ENCODE measurements at places on chromosomes 3 and 15. TPM values are rescaled to one million over a fixed set of nuclear protein-coding genes. Genes with fewer than 3 reads are reported as not detected.

- no peak for DNase-seq
These were observed 263.0 kb downstream of the ULK4 start for GRCh38 chr3:41698898-41699297.

DNA sequence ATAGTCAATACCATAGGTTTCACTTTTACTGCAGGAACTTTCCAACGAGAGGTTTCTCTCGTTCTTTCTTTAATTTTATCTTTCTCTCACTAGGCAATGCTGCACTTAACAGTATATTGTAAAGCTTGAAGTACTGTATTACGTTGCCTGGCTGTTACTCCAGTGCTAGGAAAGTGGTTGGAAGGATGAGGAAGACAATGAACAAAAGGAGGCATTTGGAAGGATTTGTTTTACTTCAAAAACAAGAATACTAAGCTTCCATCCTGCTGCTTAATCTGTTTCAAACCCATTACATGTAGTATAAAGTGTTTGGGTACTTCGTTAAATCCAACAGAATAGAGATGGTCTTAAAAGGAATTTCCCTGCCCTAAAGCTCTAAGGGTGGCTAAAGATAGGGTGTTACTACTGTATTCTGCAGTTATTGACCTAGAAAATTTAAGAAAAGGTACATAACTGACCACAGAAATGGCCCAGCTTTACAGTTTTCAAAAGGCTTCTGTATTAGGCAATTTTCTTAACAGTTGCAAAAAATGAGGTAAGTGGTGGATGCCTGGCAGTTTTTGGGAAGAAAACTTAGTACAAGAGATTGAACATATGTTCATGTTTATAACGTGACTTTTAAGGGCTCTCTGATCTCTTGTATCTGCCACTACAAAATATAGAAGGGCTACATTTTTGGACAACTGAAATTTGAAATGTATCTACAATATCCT lies 785 bp upstream of the IFT57 start:
- DNase-seq = no peak

DNA sequence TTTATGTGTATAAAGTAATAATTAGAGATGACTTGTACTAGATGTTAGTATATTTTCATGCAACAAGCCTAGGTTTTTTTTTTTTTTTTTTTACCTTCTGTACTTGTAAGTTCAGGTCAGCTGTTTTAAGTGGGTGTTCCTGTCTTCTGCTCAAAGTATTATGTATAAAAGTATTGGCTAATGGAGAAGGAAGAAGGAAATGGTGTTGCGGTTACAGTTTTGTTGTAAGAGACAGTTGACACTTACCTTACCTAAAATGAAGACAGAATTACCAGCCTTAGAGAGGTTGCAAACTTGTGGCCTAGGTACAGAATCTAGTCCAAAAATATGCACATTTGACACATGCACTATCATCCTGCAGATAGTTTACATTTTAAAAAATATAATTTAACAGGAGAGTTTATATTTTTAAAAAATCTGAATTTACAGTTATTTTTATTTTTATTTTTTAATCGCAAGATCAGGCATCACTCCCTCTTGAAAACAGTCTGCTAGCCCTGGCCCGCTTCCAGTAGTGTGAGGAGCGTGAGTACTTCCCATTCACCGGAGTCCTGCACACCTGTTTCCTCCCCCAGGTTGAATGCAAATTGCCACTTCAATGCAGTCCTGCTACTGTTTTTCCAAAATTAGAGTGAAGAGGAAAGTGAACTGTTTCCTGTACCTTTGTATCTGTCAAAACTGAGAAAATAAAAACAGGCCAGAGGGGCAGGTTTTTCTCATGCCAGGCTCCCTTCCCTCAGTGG lies 224.3 kb upstream of the SOX2 start:
- no peak for DNase-seq

DNA sequence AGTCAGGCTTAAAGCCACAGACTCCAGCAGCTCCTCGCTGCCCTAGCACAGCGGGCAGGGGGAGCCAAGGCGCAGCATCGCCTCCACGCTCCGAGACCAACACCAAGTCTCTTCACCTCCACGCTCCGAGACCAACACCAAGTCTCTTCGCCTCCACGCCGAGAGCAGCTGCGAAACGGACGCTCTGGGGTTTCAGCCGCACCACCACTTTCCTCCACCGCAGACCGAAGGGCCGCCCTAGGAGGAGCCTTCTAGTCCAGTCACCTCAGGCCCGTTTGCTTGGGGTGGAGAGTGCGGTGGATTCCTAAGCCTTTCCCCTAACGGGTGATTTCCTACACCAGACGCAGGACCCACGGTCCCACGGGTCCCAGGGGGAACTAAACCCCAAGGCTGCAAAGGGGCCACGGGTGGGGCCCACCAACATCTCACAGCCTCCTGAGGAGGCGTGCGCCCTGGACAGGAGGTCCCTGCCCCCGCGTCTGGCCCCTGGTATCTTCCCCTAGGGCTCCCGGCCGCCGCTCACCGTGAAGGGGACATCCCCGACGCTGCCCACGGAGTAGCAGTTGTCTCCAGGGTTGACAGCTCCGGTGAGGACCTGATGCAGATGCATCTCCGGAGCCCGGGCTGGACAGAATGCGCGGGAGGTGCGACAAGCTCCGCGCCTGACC lies 501 bp downstream of the DMXL2 start:
- peak; percentile 66 for DNase-seq

DNA sequence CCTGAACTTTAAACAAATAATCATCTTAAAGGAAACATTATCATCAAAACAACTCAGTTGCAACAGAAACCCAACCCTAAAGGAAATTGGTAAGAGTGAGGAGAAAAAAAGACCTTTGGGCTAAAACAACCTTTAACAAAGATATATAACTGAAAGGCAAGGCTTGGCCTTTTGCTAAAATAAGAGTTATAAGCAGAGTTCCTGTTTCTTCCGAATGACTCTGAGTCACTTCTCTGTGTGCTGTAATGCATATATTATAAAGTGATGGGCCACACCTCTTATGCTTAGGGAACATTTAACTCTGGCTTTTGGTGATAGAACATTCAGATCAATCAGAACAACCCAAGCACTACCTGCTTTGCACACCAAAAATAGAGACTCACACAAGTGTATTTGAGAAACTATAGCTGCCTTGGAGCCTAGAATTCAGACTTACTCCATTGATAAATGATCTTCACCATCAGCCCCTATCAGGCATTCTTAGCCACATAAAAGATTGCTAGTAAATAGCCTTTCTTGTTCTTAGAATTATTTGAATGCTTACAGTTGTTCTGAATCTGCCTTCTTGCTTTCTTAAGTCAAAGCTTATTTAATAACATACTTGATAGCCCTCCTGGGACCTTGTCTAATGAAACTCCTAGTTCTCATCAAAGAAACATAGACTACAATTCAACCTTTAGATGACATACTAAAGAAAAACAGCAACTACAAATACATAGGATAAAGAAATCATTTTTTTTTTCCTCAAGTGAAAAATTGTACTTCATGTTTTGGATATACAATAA lies 294.2 kb upstream of the SEMA6D start:
- DNase-seq = no peak

DNA sequence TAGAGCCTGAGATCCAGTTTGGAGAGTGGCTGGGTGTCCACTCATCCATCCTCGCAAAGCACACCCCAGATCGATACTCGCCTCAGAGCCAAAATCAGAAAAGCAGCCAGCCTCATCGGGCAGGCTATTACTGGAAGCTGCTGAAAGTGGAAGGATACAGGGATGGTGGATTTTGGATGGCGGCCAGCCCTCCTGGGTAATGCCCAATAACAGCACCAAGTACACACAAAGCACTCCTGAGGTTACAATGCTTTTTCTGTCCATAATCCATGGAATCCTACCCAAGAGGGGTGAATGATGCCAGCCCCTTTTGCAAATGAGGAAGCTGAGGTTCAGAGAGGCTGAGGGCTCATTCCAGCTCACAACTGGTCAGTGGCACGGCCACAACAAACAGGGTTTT lies 93.1 kb upstream of the SLC6A11 start:
- no peak for DNase-seq

DNA sequence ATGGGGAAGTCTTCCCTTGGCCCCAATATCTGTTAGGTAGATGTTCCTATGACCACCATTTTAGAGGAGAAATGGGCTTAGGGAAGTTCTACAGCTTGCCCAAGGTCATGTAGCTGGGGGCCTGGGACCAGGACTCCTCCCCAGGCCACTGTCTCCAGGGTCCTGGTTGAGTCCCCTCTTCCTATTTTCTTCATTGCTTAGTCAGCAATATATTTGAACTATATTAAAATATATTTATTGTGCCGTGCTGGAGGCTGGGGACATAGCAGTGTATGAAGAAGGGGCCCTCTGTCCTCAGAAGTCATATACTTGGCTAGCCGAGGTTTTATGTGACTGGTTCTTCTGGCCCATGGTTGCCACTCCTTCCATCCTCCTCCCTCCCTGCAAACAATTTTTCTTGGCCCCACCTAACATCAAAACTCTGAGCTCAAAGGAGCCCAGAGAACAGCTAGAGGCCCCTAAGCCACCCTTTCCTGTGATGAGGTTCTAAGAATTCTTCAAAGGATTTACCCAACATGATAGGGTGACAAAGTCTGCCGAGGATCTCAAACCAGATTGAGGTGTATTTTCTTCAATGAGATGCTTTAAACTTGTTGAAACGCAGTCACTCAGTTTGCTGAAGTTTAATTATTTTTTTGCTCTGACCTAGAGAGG lies 121.2 kb upstream of the RASGRP1 start:
- DNase-seq = peak; percentile 60

DNA sequence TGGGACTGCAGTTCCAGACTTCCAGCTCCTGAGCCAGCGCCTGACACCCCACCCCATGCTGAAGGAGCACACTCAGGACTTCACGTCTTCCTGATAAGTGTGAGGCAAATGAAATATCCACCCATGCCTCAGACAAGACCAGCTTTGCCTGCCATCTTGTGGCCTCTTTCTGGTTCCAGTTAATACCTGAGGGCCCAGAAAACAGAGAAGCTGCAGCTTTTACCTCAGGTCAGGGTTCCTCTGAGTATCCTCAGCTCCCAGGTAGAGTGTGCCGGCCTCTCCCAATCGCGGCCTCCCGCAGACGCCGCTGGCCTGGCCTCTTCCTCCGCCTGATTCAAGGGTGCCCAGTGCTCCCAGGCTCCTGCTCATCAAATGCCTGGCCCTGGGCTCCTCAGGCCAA lies 5.1 kb upstream of the KLHL6 start:
- DNase-seq = peak; percentile 46

GRCh38 chr3:194935061-194935460 lies 249.4 kb downstream of the FAM43A start:
- no peak for DNase-seq

- DNase-seq = no peak
These were observed 218.7 kb upstream of the SGO1 start for GRCh38 chr3:20404741-20405100.

- DNase-seq = no peak
These were observed 343.9 kb upstream of the CBLB start for GRCh38 chr3:106212665-106213222.

GRCh38 chr3:26018889-26019288 lies 229.0 kb downstream of the OXSM start:
- DNase-seq = no peak

DNA sequence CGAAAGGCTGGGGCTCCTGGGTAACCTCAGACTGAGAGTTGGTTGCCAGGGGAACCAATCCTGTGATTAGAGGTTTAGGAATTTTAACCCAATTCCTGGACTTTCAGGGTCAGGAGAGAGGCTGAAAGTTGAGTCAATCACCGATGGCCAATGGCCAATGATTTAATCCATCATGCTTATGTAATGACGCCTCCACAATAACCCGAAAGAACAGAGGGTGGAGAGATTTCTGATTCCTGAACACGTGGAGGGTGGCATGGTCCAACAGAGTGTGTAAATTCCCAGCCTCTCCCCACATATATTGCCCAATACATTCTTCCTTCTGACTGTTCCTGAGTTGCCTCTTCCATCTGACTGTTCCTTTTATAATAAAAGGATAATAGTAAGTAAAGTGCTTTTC lies 137.2 kb upstream of the CBLB start:
- no peak for DNase-seq

DNA sequence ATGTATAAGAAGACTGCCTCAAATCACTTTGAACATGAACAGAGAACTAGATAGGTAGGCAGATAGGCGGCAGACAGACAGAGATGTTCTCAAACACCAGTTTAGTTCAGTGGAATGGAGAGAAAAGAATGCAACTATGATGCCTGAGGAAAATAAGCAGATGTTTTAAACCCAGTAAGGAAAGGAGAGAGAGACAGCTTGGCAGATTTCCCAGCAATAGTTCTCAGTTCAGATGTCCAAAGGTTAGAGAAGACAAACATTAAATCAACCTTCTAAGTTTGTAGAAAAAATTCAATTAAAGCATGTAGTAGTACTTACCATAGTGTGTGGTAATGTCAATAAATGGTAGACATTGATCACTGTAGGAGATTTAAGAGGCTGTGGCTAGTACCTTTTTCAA lies 209.6 kb upstream of the PFN2 start:
- DNase-seq = no peak

GRCh38 chr3:46193436-46193835 lies 14.7 kb downstream of the CCR1 start:
- no peak for DNase-seq

DNA sequence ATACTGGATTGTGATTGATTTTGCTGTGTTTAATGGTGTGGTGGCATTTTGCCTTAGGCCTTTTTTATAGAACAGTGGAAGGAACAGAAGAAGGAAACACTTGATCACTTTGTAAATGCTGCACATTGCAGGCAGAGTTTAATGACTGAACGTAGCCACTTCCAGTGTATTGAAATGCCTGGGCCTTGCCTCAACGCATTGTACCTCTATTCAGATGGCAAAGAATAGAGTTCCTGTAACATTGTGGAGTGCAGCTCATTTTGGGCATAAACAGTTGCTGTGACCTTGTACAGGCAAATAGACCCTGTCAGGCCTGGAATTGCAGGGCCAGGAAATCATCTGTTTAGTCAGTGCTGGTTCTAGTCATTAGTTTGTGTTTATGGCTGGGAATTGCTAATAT lies 225.0 kb downstream of the EPHA3 start:
- DNase-seq = no peak

GRCh38 chr3:182052757-182053156 lies 341.0 kb downstream of the SOX2 start:
- DNase-seq = no peak

DNA sequence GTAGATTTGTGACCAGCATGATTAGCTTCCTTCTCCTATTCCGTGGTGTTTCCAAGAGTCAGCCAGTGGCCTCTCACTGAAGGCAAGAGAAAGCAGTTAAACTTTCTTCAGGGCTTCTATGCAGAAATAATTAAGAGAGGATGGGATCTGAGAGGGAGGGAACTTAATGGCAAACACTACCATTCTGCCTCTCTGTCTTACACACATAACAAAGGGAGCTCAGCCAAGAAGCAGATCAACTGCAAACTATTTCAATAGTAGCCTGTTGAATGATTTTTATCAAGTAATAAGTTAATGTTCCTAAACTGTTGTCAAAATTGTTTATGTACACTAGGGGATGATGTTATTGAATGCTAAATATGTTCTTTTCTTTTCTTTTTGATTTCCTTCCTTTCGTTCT lies 11.8 kb downstream of the OXSR1 start:
- no peak for DNase-seq

PCLAF gene
- total RNA-seq = 109 TPM

GUCA1C gene
- total RNA-seq = not detected

C15orf61 gene
- 7.5 TPM for total RNA-seq

DNAH12 gene
- total RNA-seq = 0.07 TPM

CNTN6 gene
- not detected for total RNA-seq

FGF7 gene
- total RNA-seq = not detected

GOLGA6L7 gene
- not detected for total RNA-seq

HESX1 gene
- total RNA-seq = 0.43 TPM

STX19 gene
- total RNA-seq = not detected

Measured in activated CD8-positive, alpha-beta T cell treated with anti-CD3 and anti-CD28 coated beads for 36 hours (primary cell).